Lower lobe of right lung (tissue), 2 donors: ENCODE measurements at places on chromosomes 1 and 21. TPM values are rescaled to one million over a fixed set of nuclear protein-coding genes. Genes with fewer than 3 reads are reported as not detected.

GRCh38 chr1:2099886-2100779, 49.9 kb downstream of the PRKCZ start:
- no peak overlapping the region for H3K4me3 ChIP-seq
- peaks cover 8% of the 10 kb centered on the region for H3K4me1 ChIP-seq
- no peaks in the 10 kb centered on the region for H3K36me3 ChIP-seq

DNA sequence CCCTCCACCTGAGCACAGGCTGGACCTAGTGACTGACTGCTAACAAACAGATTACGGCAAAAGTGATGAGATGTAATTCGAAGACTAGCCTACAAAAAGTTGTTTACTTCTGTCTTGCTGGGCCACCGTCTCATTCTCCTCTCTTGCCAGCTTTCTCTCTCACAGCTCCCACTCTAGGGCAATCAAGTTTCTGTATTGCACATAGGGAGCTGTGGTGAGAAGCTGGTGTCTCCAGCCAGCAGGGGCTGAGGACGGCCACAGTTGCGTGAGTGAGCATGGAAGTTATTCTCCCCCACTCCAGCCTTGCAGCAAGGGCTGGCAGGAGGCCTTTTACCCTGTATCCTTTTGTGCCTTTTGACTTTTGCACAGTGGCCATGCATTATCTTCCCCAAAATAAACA, 8.6 kb upstream of the COL6A2 start:
- no peak for DNase-seq
- H3K27ac ChIP-seq: no peak overlapping the region
- H3K4me3 ChIP-seq: no peak overlapping the region
- H3K36me3 ChIP-seq: no peaks in the 10 kb centered on the region

The LRRC53 gene
- not detected for total RNA-seq

GRCh38 chr1:51649593-51650091, 32.8 kb downstream of the OSBPL9 start:
- H3K4me3 ChIP-seq: no peak overlapping the region
- no peaks in the 10 kb centered on the region for H3K27me3 ChIP-seq
- peaks cover 21% of the 10 kb centered on the region for H3K4me1 ChIP-seq
- no peak for DNase-seq
- H3K36me3 ChIP-seq: no peaks in the 10 kb centered on the region

GRCh38 chr1:109025694-109026093, 16.2 kb downstream of the WDR47 start:
- H3K4me1 ChIP-seq: no peaks in the 10 kb centered on the region
- no peaks in the 10 kb centered on the region for H3K27me3 ChIP-seq
- H3K36me3 ChIP-seq: peaks cover 11% of the 10 kb centered on the region
- no peak overlapping the region for H3K4me3 ChIP-seq
- DNase-seq: no peak
